ENCODE measurements at places on chromosomes 2 and 18.

DNA sequence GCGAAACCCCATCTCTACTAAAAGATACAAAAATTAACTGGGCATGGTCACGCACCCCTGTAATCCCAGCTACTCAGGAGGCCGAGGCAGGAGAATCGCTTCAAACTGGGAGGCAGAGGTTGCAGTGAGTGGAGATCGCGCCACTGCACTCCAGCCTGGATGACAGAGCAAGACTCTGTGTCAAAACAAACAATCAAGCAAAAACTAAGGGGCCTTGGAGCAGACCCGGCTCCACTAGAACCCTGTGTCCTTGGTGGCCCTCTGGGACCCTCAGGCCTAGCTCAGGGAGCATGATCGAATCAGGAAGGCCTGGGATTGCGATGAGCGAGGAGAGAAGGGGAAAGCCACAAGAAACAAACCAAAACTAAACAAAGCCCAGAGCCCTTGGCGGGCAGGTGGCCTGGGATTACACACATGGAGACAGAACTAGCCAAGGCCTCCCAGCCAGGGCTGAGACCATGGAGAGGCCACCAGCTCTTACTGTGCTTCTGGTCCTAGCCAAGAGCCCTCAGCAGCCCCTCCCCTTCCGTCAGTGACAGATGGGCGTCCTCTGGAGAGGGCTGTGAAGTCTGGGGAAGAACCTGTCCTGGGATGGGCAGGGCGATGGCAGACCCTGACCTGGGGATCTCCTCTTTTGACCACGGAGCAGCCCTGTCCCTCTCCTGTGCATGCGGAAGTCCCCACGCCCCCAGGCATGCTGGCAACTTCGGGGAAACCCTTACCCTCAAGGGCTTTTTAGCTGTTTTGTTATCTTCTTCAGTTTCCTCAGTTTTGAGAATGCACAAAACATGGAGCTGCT is 27.4 kb upstream of the CATIP start:
- DNase-seq, result no peak
- H3K36me3 ChIP-seq, result no peaks in the 10 kb centered on the region
- H3K27ac ChIP-seq, result no peak overlapping the region
- peaks cover 8% of the 10 kb centered on the region for H3K27me3 ChIP-seq
- no peak overlapping the region for H3K4me3 ChIP-seq

GRCh38 chr18:27520401-27520800 is 335.3 kb upstream of the CHST9 start:
- DNase-seq, result no peak
- H3K4me1 ChIP-seq, result no peaks in the 10 kb centered on the region
- no peak overlapping the region for H3K4me3 ChIP-seq
- no peaks in the 10 kb centered on the region for H3K27me3 ChIP-seq
- H3K36me3 ChIP-seq, result no peaks in the 10 kb centered on the region

GRCh38 chr2:154032220-154032619 is 160.5 kb downstream of the GALNT13 start:
- H3K4me1 ChIP-seq, result no peaks in the 10 kb centered on the region
- H3K36me3 ChIP-seq, result no peaks in the 10 kb centered on the region
- no peaks in the 10 kb centered on the region for H3K27me3 ChIP-seq
- no peak overlapping the region for H3K27ac ChIP-seq
- DNase-seq, result no peak

DNA sequence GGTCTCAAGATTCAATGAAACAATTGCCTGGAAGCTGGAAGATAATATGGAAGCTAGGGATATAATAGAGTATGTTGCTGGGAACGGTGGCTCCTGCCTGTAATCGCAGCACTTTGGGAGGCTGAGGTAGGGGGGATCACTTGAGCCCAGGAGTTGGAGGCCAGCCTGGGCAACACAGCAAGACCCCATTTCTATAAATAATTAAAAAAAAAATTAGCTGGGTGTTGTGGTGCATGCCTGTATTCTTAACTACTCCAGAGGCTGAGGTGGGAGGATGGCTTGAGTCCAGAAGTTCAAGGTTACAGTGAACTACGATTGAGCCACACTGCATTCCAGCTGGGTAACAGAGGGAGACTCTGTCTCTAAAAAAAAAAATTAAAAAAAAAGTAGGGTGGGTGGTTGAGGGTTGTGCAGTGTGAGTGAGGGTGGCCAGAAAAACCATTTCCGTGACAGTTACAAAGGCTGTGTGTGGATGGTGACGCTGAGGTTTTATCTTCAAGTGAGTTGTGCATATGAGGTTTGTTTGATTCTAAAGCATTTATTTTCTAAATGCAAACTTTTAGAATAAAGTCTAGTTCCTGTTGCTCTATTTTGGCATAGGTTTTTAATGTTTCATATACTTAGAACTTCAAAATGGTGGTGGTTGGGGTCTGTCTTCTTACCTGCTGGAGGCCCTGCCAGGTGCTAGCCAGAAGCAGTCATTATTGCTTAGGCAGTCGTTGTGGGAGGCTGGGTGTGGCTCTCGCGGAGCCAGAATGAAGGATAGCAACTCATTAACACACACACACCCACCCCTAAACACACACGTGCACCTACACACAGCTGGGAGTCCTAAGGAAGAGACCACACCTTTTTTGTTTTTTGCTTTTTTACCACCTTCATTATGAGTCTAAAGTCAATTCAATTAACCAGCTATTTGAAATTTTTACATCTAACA is 4.7 kb upstream of the IL1R2 start:
- peak; percentile 38 for DNase-seq
- peaks cover 34% of the 10 kb centered on the region for H3K4me1 ChIP-seq
- peak overlapping the region; percentile 95 for H3K27ac ChIP-seq
- H3K27me3 ChIP-seq, result peaks cover 10% of the 10 kb centered on the region

- H3K4me3 ChIP-seq, result no peak overlapping the region
- peaks cover 23% of the 10 kb centered on the region for H3K36me3 ChIP-seq
- no peaks in the 10 kb centered on the region for H3K4me1 ChIP-seq
- H3K27me3 ChIP-seq, result no peaks in the 10 kb centered on the region
- no peak overlapping the region for H3K27ac ChIP-seq
- DNase-seq, result no peak
Measured at GRCh38 chr2:239193925-239194677, 206.7 kb downstream of the HDAC4 start.

DNA sequence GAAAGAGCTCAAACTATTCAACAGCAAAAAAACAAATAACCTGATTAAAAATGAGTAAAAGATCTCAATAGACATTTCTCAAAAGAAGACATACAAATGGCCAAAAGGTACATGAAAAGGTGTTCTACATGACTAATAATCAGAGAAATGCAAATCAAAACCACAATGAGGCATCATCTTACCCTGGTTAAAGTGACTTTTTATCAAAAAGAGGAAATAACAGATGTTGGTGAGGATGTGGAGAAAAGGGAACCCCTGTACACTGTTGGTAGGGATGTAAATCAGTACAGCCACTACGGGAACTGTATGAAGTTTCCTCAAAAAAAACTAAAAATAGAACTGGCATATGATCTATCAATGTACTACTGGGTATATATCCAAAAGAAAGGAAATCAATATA is 39.8 kb upstream of the TMEM163 start:
- no peak for DNase-seq
- H3K27me3 ChIP-seq, result peaks cover 33% of the 10 kb centered on the region
- no peak overlapping the region for H3K27ac ChIP-seq
- H3K4me1 ChIP-seq, result no peaks in the 10 kb centered on the region
- H3K36me3 ChIP-seq, result no peaks in the 10 kb centered on the region
- H3K4me3 ChIP-seq, result no peak overlapping the region

- H3K4me1 ChIP-seq, result no peaks in the 10 kb centered on the region
- no peak overlapping the region for H3K4me3 ChIP-seq
- no peaks in the 10 kb centered on the region for H3K36me3 ChIP-seq
- H3K27me3 ChIP-seq, result no peaks in the 10 kb centered on the region
Measured at GRCh38 chr2:164560181-164560792, 61.0 kb downstream of the GRB14 start.

- no peak overlapping the region for H3K27ac ChIP-seq
- H3K36me3 ChIP-seq, result no peaks in the 10 kb centered on the region
- peaks cover 20% of the 10 kb centered on the region for H3K27me3 ChIP-seq
Measured at GRCh38 chr2:236676136-236676873, 106.7 kb downstream of the ACKR3 start.

DNA sequence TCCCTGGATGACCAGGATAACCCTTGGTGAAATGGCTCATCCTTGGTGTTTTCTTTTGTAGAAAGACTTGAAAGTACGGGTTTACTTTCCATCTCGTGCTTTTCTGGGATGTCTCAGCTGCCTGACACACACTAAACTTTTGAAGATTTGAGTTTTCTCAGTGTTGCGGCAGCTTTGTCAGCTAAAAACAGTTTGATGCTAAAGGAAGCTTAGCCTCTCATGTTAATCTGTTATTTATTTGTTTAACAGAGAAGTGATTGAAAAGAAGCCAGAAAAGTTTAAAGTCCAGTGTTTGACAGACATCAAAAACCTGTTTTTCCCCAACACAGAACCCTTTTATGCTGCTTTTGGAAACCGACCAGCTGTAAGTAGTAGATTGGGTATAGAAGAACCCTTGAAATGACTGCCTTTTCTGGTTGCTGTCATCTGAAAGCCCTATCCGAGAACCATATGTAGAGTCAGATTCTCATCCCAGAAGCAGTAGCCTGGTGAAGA is 72.8 kb downstream of the LPIN1 start:
- peaks cover 8% of the 10 kb centered on the region for H3K4me1 ChIP-seq
- H3K27me3 ChIP-seq, result no peaks in the 10 kb centered on the region
- H3K4me3 ChIP-seq, result no peak overlapping the region
- H3K36me3 ChIP-seq, result peaks cover 72% of the 10 kb centered on the region

- peaks cover 96% of the 10 kb centered on the region for H3K4me1 ChIP-seq
- peak overlapping the region; percentile 30 for H3K4me3 ChIP-seq
- no peak overlapping the region for H3K27ac ChIP-seq
- peaks cover 92% of the 10 kb centered on the region for H3K36me3 ChIP-seq
Measured at GRCh38 chr2:216116418-216116817, 7.3 kb downstream of the XRCC5 start.
